ENCODE measurements at places on chromosomes 13 and 19. TPM values are rescaled to one million over a fixed set of nuclear protein-coding genes. Genes with fewer than 3 reads are reported as not detected.
A peak's percentile ranks its signal among the peaks of the same experiment; 100 is the strongest.

GRCh38 chr19:32200312-32201038 is 144.9 kb upstream of the ZNF507 start:
- no peak for DNase-seq

- DNase-seq: peak; percentile 55
Measured at GRCh38 chr13:33355201-33355895, 69.8 kb upstream of the STARD13 start.

DNA sequence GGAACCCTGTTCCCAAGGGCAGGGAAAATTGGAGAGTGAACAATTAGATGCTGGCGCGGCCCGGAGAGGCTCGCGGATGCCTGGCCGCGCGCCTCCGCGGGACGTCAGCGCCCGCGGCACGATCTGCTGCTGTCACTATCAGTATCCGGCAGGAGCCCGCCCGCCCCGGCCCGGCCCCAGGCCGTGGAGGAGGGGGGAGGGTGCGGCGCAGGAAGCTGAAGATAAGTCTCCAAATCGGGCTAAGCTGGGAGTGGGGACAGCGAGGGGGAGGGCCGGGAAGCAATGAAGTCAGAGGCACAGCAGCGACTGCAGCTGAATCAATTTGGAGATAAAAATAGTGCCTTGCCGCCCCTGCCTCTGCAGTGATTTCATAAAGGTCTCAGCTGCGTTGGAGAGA is 441.5 kb upstream of the KLF12 start:
- peak; percentile 33 for DNase-seq

DNA sequence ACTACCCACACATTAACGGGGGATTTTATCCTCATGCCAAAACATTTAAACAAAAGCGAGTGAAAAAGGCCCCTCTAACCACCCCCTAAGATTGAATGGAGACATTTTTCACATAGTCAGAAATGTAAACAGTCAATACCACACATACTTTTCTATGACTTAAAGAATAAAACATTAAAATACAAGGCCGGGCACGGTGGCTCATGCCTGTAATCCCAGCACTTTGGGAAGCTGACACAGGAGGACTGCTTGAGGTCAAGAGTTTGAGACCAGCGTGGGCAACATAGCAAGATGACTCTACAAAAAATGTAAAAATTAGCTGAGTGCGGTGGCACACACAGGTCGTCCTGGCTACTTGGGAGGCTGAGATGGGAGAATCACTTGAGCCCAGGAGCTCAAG is 47.3 kb downstream of the MPHOSPH8 start:
- DNase-seq: peak; percentile 60

Gene RAB20
- 4.7 TPM for polyA plus RNA-seq

DNA sequence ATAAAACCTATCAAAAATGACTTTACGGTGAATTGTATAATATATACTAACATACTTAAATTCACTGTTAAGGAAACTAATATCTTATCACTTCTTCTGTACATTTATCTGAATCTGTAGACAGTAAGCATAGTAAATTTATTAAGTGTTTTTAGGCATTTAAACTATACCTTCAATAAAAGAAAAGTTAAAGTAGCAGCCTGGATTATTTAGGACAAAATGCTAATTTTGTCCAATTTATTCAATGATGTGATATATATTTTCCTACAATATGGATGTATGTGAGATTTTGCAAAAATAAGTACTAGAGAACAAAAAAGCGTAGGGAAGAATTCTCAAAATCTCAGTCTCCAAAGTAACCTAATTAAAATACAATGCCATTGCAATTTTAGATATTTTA is 299.9 kb downstream of the GPC5 start:
- no peak for DNase-seq

Gene WDR87
- polyA plus RNA-seq: not detected

DNA sequence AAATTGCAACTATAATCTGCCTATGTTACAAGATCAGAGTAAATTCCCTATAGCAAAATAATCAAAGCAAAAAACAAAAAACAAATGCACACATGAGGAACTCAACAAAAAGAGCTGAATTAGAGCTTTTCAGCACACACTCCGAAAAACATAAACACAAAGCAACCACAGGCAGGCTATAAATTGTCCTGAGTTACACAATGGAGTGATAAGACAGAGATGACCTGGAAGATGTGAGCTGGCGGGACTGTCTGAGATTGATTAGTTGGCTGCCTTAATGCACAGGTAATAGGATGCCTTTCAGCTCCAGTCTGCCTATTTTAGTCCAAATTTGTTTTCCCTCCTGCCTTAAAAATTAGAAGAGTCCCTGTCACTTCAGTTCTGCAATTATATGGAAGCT is 159.0 kb upstream of the FNDC3A start:
- DNase-seq: peak; percentile 31

- DNase-seq: no peak
Measured at GRCh38 chr13:58933475-58933874, 1230.3 kb downstream of the DIAPH3 start.

Gene ZIM2
- polyA plus RNA-seq: not detected

Gene OLFM2
- 5.1 TPM for polyA plus RNA-seq

- no peak for DNase-seq
Measured at GRCh38 chr13:68170961-68171360, 940.8 kb upstream of the PCDH9 start.

Gene KLF16
- polyA plus RNA-seq: 31.4 TPM

DNA sequence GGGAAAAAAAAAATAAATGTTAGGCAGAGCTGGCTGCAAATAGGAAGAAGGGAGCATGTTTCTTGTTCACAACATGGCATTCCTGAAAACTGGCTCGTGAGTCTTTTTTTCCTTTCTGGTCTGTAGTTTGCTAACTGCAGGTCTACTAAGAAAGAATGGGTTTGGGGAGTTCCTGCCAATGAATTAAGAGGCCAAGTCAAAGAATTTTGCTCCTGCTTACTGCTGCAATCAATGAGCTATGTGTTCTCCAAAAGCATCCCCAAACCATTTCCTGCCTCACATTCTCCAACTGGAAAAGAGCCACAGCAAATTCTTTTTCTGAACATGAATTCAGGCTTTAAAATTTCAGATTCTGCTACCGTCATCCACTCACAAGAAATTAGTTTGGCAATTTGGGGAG is 88.6 kb downstream of the DCT start:
- peak; percentile 18 for DNase-seq

Gene SLC6A16
- 0.89 TPM for polyA plus RNA-seq

GRCh38 chr13:34522808-34523207 is 419.3 kb upstream of the NBEA start:
- no peak for DNase-seq

GRCh38 chr19:36747750-36748149 is 24.9 kb downstream of the ZNF850 start:
- DNase-seq: no peak

DNA sequence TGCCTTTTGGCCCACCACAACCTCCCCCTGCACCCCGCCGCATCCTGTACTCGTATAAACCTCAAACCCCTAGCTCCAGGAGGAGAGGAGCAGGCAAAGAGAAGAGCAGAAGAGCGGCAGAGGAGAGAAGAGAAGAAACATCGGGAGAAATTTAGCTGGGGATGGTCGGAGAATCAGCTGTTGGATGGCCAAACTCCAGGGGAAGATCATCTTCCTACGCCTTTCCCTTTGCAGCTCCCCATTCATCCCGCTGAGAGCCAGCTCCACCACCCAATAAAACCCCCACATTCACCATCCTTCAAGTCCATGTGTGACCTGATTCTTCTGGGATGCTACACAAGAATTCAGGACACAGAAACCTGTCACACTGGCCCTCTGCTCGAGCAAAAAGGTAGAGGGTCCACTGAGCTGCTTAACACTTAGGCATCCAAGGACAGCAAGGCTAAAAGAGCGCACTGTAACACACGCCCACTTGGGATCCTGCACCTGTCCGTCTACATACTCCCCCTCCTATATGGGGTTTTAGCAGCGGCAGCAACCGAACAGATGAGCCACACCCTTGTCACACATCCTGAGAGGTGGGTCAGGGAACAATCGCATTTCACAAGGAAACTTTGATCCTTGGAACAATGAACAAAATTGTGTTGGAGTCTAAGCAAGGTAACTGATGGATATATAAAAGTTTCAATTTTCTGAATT is 51.6 kb upstream of the MIR17HG start:
- no peak for DNase-seq

GRCh38 chr19:46845959-46846459 is 4.6 kb downstream of the AP2S1 start:
- DNase-seq: no peak

GRCh38 chr19:1807695-1808394 is 4.2 kb downstream of the ATP8B3 start:
- no peak for DNase-seq

Gene CERS4
- 5.7 TPM for polyA plus RNA-seq

Gene NUDT15
- polyA plus RNA-seq: 14.2 TPM

Gene DCT
- not detected for polyA plus RNA-seq

Gene DLL3
- polyA plus RNA-seq: 1.3 TPM

Gene FGF21
- polyA plus RNA-seq: not detected

Gene ZNF541
- polyA plus RNA-seq: not detected

Gene B3GNT8
- polyA plus RNA-seq: 0.30 TPM

Gene PGLYRP1
- polyA plus RNA-seq: not detected

DNA sequence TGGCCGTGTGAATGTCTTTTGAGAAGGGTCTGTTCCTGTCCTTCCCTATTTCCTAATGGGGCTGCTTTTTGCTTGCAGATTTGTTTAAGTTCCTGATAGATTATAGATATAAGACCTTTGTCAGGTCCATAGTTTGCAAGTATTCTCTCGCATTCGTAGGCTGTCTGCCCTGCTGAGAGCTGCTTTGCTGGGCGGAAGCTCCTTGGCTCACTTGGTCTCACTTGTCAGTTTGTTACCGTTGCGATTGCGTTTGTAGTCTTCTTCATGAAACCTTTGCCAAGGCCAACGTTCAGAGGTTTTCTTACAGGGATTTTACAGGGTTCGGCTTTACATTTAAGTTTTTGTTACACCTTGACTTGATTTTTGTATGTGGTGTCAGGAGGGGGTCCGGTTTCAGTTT is 44.0 kb upstream of the TFDP1 start:
- no peak for DNase-seq

DNA sequence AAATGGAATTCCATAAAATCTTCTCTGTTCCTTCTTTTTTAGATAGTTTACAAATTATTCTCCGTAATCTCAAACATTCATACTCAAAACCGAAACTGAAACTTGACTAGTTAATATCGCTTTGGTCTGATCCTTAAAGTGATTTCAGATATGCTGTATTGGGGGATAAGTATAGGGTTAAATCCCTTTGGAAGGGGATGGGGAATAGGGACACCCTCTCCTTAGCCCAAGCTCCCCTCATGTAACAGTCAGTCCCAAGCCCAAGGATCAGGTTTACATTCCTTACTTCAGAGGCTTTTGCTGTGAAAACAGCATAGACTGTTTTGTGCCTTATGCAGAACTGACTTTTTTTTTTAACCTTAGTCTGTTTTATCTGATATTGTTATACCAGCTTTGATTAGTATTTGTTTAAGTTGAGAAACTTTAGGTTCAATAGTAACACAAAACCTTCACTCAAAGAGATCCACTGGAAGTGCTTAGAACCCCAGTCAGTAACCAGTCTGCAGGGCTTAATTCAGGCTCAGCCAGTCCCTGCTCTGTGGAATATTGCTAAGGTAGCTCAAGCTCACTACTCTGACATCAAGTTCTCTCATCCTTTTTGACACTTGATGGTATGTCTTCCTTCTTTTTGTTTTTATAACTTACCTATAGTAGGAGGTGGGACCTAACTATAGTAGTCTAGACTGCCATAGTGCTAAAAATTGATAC is 10.5 kb downstream of the CDADC1 start:
- DNase-seq: no peak

Gene COMP
- 0.34 TPM for polyA plus RNA-seq

Gene ELSPBP1
- polyA plus RNA-seq: not detected

Data from IMR-90 (cell line).